ENCODE measurements at places on chromosomes 5 and 9.

DNA sequence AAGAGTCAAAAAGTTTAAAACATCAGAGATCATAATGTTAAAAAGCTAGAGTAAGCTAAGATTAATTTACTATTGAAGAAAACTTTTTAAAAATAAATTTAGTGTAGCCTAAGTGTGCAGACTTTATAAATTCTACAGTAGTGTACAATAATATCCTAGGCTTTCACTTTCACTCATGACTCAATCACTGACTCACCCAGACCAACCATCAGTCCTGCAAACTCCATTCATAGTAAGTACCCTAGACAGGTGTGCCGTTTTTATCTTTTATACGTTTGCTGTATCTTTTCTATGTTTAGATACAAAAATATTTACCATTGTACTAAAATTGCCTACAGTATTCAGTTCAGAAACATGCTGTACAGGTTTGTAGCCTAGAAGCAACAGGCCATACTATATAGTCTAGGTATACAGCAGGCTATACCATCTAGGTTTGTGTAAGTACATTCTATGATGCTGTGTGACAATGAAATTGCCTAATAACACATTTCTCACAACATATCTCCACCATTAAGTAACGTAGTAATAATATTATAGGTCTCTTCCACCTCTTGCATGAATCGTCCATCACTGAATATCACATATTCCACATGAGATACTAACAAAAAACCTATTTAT lies 59.2 kb downstream of the MEGF9 start:
- no peak for DNase-seq

DNA sequence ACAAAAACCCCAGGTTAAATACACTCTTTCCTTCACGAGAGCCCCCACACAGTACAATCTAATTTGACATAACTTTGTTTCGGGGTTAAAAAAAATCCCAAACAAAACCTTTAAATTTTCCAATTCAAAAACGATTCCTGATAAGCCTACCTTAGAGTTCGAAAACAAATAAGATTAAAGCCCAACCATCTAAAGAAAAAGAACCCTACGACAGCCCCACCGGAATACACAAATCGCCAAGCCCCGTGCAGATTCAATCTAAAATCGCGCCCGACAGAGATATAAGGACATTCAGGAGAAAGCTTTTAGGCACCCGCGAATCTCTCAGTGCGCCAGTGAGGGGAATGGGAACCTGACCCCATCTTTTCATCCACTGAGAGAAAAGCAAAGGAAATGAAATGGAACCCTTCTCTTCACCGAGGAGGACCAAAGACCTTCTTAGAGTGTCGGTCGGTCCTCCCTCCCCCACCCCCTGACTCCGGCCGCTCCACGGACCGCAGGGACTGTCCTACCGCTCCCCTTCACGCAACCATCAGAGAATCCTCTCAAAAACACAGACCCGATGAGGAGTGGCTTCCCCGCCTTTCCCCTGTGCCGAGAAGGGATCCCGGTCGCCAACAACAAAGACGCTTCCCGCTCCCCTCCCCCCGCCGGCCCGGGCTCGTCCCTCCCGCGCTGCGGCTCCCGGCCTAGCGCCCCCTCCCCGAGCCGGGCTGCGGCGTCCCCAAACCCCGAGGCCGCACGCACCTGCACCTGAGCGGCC lies 925 bp downstream of the ABHD17B start:
- peak; percentile 18 for DNase-seq

DNA sequence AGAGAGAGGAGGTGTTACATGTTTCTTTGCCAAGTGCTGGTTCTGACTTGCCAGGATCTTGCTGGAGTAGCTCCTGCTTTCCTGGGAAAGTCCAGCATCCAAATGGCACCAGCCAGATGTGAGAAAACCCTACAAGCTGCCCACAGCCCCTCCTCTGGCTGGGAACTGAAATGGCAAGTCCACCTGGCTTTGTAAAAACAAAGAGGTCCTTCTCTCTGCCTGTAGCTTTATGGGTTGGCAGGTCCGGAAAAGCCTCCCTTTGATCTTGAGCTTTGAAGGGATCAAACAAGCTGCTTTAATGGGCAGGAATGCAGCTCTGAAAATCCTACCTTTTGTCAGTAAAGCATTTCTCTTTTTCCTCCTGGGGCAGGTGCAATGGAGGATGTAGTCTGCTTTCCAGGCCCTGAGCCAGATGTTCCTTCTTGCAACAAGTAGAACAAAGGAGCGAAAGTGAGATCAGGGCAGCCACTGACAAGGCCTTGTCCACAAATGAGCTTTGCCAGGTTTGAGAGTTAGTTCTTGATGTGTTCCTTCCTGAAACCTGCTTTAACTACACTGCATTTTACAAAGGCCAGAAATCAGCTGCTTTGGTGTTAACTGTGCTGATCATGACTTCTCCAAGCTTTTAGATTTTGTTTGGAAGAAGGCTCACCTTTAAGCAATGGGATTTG lies 456.7 kb downstream of the ZNF608 start:
- no peak for DNase-seq

GRCh38 chr5:54095969-54096368 lies 214.4 kb downstream of the ARL15 start:
- DNase-seq, result no peak

DNA sequence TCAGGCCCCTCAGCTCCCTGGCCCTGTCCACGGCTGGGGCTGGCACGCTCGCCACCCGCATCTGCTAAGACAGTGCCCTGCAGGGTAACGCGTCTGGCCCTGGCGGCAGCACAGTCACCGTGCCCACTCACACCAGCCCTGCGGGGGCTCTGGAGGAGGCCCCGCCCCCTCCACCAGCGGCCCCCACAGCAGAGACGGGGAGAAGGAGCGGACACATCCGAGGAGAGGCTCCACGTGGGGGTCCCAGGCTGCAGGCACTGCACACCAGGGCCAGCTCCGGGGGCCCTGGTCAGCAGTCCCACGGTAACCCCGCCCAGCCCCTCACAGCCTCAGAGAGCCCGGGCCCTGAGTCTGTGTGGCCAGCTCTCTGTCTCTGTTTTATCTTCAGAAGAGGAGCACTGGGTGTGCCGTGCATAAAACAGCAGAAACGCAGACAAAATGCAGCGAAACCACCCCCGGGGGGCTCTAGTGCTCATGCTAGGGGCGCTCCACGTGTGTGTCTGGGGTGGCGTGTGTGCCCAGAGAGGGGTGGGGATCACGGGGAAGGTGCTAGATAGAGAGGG lies 47.5 kb upstream of the NRARP start:
- DNase-seq, result no peak

GRCh38 chr9:78369639-78370219 lies 72.8 kb downstream of the PSAT1 start:
- DNase-seq, result peak; percentile 33

- DNase-seq, result no peak
Observed at GRCh38 chr9:98341157-98342097, 86.0 kb upstream of the TBC1D2 start.

DNA sequence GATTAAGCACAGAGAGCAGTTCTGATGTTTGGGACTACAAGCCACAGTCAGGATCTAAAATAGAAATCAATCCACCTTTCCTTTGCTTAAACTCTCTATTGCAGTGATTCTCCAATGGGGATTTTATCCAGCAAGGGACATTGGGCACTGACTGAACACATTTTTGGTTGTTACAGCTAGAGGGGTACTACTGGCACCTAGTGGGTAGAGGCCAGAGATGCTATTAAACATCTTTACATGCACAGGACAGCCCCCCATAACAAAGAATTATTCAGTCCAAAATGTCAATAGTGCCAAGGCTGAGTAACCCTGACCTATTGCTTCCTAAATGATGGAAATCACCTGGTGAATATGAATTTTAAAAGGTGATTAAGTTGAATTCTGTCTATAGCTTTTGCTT lies 12.0 kb downstream of the ZNF622 start:
- DNase-seq, result no peak

- no peak for DNase-seq
Observed at GRCh38 chr5:121031491-121031890, 567.4 kb downstream of the PRR16 start.

DNA sequence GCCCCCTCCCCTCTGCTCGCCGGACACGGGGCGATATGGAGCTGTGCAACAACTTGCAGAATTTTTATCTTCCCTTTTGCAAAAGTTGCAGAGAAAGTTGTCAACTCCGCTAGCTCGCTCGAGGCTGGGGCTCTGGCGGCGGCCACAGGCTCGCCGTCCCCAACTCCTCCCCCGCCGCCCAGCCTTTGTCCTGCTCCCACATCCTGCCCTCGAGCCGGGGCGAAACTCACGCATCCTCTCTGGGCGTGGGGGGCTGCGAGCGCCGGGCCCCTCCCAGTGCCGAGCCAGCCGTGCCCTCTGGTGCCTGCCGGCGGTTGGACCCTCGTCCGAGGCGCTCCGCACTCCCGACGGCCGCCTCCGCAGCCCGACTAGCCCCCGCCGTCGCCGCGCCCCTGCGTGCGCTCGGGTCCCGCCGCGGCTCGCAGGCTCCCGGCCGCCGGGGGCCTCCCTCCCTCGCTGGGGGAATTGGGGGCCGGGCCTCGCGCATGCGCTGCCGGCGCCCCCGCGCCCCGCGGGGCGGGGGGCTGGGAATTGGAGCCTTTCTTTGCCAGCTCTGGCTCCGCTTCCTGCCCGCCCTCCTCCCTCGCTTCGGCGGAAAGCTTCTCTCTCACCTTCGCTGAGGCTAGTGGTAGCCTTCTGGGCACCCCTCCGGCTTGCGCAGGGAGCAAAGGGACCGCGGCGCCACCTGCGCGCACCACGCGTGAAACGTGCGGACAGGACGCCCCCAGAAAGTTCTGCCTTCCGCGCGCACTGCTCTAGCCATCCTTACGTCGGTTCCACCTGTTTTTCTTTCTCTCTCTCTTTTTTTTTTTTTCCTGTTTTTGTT lies at the start of gene CCNJL:
Gene CCNJL, minus strand, starts transcription at position 431 of the 826 bp plus-strand sequence. CDS start 641 bp downstream, outside the sequence.
- no peak for DNase-seq

- DNase-seq, result no peak
Observed at GRCh38 chr9:127066060-127066850, 56.2 kb downstream of the ANGPTL2 start.

DNA sequence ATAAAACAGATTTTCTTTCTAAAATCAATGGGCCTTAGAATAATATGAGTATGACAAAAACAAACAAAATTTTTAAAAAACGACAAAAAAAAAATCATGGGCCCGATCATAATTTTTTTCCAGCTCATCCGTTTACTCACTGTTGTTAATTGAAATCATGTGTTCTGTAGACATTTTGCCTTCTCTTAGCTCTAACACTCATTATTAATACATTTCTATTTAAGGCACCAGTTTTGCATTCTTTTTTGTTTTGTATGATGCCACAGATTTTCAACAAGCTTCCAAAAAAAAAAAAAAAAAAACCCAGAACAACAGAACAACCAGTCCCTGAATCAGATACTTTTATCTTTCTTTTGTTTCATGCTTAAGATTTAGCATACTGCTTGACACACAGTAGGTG lies 86.4 kb downstream of the PRLR start:
- no peak for DNase-seq

DNA sequence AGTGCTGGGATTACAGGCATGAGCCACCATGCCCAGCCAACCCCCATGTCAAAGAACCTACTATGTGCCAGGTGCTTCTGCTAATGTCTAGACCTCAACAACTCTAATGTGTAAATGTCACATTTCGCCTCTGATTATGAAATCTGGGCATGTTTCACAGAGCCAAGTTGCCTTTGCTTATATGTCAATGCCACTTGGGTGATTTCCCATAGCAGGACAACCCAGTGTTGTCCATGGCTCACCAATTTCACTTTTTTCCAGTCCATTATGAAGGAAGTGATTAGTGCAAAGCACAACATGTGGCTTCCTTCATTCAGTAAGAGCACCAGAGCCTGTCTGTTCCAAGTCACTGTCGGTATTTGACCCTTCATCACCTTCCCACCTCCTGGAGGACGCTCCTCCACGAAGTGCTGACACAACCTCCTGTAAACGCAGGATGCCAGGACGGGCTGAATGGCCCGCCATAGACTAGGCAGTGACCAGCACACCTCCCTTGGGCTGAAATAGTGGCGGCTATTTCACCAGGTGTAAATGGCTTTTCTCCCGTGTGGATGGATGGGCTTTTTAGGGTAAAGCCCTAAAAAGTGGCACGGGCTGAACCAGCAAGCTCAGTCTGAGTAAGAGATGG lies 962 bp upstream of the PKN3 start:
- DNase-seq, result no peak

- DNase-seq, result no peak
Observed at GRCh38 chr9:21711504-21711903, 90.9 kb upstream of the MTAP start.

- DNase-seq, result no peak
Observed at GRCh38 chr9:77561331-77562018, 86.6 kb downstream of the GNA14 start.

Data from CD4-positive, alpha-beta T cell treated with Interleukin-15 for 1 hour (primary cell).